Activated naive CD4-positive, alpha-beta T cell (primary cell): ENCODE measurements at places on chromosomes 16 and 17.

- no peak for DNase-seq
Observed at GRCh38 chr17:6639014-6639585, 1.4 kb downstream of the KIAA0753 start.

DNA sequence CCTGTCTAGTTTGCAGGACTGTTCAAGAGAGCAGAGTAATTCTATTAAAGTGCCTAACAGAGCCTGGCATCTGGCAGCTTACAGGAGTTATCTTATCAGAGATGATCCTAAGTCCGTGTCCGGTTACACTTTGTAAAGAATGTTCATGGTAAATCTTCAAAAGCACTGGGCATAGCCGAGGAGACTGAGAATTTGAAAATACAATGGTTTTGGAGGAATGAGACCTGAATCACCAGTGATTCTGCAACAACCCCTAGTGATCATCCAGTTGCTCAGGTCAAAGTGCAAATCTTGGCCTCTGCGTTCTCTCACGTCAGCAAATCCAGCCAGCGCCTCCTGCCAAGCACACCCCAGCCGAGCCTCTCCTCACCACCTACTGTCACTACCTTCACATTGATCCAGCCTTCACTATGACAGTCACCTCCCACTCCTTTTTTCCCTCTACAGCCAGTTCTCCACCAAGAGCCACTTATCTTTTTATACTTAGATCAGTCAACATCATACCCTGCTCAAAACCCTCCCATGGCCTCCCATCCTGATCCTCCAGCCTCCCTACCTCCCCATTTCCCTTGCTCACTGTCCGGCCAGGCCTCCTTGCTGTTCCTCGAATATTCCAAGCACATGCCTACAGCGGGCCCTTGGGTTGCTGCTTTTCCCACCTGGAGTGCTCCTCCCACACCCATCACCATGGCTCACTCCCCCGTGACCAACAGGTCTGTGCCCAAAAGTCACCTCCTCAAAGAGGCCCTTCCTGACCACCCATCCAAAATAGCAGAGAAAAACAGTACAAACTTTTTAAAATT is 57.4 kb upstream of the ERN1 start:
- no peak for DNase-seq

DNA sequence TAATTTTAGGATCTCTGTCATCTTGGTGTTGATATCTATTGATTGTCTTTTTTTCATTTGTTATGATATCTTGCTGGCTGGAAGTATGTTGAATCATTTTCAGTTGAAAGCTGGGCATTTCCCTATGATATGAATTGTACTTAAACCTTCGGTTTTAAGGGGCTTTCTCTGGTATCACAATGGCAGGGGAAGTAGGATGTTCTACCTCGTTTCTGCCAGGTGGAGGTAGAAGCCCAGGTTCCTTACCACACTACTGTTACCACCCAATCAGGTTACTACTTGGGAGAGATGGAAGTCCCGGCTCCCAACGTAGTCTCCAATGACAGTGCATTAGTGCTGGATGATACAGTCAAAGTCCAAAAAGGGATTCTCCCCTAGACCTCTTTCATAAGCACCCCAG is 281.7 kb upstream of the TBX2 start:
- DNase-seq: no peak

DNA sequence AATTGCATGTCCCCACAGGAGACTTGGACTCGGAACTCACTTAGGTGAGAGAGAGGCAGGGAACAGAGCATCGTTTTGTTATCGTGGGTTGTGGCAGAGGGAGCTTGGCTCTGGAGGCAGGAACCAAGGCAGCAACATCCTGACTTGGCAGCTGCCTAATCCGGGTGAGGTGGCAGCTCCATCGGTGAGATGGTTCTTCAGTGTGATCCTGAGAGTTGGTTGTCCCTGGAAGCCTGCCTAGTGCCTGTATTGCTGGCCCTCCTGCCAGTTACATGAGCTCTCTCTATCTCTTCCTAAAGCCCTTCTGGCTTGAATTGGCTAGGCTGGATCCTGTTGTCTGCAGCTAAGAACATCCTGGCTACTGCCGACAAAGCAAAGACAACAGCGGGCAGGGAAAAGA is 19.9 kb upstream of the SEC14L1 start:
- DNase-seq: no peak

DNA sequence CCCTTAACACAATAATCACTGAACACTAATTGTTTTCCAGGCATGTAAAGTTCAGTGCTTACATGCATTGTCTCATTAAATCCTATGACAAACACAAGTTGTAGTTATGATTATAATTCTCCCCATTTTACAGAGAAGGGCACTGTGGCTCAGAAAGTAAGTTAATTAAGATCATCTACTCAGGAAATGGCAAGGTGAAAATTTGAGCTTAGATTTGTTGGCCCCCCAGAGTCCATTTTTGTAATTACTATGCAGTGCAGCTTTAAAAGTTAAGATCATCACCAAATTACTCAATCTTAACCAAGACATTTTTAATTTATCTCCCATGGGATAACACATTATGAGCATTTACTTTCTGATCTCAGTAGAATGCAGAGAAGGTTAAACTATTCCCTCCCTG is 34.2 kb upstream of the CCL1 start:
- no peak for DNase-seq

DNA sequence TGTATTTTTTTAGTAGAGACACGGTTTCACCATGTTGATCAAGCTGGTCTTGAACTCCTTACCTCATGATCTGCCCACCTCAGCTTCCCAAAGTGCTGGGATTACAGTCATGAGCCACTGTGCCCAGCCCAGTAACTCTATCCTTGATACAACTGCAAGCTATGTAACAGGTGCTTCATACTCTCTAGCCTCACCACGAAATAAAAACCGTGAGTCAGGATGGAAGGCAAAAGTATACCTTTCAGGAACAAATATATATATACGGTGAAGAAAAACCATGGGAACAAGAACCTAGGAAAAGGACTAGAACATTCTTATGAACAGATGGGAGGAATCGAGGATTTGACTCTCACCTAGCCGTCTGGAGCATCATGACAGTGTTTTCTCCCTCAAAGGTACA is 9.6 kb upstream of the FBF1 start:
- DNase-seq: no peak

- no peak for DNase-seq
Observed at GRCh38 chr17:8362651-8363332, 13.7 kb downstream of the KRABD2 start.

DNA sequence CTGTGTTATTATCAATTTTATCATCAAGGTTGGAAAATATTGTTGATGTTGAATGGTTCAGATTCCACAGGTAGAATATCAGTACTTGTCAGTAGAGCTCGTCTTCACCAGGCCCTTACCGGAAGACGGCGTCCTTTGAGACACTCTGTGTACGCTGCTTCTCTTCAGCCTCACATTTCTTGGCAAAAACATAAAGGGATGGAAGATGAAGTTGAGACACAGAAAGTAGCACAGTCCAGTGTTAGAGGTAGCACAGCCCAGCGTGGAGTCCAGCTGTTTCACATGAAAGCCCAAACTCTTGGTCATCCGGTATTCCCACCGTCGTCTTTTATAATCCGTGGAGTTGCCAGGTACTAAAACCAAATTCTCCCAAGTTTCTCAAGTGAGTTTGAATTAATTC is 30.4 kb downstream of the ATP2C2 start:
- DNase-seq: no peak

DNA sequence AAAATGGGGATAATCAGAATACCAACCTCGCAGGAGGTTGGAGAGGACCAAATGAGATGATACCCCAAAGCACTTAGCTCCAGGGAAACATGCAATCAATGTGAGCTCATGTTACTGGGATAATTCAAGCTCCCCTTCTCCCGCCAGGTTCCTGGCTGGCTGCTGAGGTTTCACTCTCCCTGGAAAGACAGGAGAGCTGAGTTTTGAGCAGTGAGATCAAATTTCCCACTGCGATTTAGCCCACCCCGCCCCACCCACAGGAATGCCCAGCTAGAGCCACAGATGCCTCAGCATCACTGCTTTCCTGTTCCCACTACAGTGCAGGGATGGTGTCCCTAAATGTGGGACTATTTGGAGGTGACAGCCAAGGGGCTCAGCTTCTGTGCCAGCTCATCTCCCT is 56.7 kb downstream of the ZNF423 start:
- no peak for DNase-seq

- no peak for DNase-seq
Observed at GRCh38 chr16:13436641-13437412, 483.1 kb upstream of the ERCC4 start.

DNA sequence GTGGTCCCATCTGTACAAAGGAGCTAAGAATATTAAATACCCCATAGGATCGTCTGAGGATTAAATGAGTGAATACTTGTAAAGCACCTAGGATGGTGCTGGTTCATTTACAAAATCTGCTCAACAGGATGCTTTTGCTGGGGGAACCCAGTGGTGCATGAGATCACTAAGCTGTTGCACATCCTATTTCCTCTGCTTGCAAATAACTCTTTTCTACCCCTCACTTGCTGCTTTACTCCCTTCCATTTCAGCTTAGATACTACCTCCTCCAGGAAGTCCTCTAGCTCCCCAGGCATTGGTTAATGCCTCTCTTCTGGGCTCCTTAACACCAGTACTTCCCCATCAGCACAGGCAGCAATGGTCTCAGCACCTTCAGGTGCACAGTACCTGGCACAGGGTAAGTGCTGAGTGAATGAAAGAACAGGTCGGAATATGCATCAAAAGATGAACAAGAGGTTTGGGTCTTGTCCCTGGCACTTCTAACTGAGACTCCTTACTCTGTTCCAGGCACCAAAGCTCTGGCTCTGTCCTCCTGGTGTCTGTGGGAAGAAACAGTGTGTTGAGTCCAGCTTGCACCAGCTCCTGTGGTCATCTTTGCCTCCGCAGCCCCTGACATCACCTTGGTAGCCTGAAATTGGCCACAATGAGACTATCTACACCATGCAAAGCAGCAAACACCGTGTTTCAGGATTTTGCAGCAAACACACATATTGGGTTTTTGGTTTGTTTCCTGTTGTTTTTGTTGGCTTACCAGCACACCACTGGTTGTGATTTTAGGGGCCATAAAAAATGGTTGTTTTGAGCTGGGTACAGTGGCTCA is 24.1 kb upstream of the IL21R start:
- no peak for DNase-seq

DNA sequence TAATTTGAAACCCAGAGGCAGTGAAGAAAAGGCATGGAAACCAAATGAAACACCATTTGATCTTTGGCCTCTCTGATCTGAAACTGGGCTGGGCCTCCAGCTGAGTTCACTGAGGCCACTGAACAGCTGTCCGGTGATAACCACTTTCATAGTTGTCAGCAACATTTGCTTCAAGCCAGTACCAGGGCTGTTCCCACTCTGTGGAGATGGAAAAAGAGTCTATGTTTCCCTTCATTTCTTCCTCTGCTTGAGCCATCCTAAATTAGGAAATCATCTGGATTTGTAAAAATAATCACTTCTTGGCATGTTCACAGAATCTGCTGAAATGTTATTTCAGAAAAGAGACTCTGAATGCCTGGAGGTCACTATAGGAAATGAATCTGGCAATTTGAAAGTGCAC is 119.3 kb downstream of the STX8 start:
- DNase-seq: no peak

GRCh38 chr17:44935116-44935515 is 12.5 kb downstream of the KIF18B start:
- no peak for DNase-seq

DNA sequence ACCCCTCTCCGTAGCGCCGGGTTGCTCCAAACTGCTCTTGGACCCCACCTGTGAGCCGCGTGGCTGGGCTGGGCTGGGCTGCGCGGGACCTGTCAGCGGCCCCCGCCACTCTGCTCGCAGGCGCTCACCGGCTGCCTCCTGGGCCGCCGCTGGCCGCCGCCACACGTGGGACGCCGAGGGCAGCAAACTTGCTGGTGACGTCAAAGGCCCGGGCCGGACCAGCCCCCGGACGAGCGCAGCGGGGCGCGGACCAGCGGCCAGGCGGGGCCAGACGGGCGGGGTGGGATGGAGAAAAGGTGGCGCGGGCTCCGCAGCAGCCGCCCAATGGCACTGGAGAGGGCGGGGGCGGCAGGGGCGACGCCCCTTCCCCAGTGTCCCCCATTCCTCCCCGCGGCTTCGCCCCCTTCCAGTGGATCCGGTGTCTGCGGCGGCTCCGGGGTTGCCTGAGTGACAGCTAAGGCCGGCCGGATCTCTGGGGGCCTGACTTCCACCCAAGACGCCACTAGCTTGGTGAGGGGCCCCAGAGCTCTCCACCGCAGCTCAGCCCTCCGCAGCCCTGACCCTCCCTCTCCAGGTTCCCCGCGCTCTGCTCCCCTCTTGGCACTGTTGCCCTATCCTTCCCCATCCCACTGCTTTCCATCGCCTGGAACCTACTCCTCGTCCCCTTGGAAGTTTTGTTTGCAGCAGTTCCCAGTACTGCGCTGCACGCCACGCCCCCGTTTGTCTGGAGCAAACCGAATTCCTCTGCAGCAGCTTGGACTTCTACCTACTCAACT is at the start of gene HS3ST3A1:
Gene HS3ST3A1, minus strand, starts transcription at position 154 of the 776 bp plus-strand sequence. CDS start 800 bp downstream, outside the sequence.
- DNase-seq: no peak

GRCh38 chr17:10114931-10115535 is 83.4 kb downstream of the GAS7 start:
- DNase-seq: peak; percentile 52

- no peak for DNase-seq
Observed at GRCh38 chr16:57987441-57988177, 12.9 kb downstream of the ZNF319 start.

- no peak for DNase-seq
Observed at GRCh38 chr17:15891318-15891717, 53.6 kb upstream of the ADORA2B start.

DNA sequence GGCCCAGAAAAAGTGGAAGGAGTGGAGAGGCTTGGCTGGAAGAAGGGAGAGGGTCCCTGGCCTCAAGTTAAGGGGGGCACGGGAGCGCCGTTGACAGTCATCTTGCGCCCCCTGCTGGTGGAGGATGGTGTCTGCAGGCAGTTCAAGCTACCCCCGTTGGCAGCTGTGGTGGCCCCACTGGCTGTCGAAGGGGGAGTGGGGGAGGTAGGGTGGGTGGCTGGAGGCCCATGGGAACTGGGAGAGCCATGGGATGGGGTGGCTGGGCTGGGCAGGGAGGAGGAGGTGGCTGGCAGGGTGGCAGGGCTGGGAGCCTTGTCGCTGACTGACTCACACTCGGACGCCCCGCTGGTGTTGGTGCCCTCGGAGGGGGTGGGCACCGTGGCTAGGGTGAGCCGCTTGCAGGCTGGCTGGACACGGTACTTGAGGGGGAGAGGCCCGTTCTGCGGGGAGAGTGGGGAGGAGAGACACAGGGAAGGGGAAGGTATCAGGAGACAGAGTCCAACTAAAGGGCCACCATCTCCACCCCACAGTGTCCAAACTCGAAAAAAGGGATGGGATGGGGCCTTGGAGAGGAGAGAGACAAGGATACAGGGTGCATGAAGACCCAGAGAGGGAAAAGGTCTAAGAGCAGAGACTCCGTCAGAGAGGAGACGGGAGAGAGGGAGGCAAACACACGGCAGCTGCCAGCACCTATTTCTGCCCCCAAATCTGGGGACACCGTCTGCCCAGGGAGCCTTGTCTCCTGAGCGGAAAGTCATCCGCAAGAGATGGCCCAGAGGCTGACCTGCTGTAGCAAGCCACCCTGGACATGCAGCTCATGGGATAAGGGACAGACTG is 5.2 kb downstream of the CISD3 start:
- peak; percentile 70 for DNase-seq

- no peak for DNase-seq
Observed at GRCh38 chr17:75245011-75245410, 16.4 kb downstream of the GGA3 start.
